CD4-positive, alpha-beta memory T cell (primary cell): ENCODE measurements at places on chromosomes 7 and 10. TPM values are rescaled to one million over a fixed set of nuclear protein-coding genes. Genes with fewer than 3 reads are reported as not detected.

Gene SPDYE2B
- polyA plus RNA-seq = not detected

Gene SPDYE1
- not detected for polyA plus RNA-seq

Gene PTCD1
- polyA plus RNA-seq = 1.00 TPM

Gene ADAM8
- 63.9 TPM for polyA plus RNA-seq

Gene ELFN1
- not detected for polyA plus RNA-seq

Gene DIP2C
- 1.1 TPM for polyA plus RNA-seq

Gene PRSS2
- polyA plus RNA-seq = not detected
